ENCODE measurements at places on chromosomes 6 and 20.
A peak's percentile ranks its signal among the peaks of the same experiment; 100 is the strongest.

- no peak for DNase-seq
These were observed 48.6 kb upstream of the COL9A1 start for GRCh38 chr6:70351461-70351860.

GRCh38 chr6:25013246-25013645, 77.5 kb upstream of the RIPOR2 start:
- peak; percentile 38 for DNase-seq

DNA sequence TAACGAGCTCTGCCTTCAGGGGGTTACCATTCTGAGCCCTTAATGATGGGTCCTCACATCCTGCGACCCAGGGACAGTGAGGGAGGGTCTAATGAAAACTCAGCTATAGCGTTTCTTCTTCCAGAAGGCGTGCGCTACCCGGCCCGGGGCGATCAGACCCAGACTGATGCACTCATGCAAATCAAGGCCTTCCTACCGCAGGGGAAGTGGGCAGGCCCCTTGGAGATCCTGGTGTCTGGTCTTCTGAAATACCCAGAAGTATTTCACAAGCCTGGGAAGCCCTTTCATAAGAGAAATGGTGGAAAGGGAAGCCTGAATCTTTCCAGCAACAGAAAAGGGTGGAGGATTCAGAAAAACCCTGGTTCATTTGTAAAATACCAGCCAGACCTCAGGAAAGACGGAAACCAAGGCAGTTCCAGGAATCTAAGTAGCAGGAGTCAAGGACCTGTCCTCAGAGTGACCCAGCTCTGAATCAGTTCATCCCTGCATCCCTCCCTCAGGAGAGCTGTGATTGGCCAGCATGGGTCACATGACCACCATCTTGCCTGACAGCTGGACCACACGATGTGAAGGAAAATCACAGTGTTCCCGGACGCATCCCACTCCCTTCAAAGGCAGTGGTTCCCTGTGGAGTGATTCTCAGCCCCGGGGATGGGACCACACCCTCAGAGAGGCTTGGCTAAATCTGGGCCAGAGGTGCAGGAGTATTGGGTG, 12.7 kb downstream of the BFSP1 start:
- DNase-seq, result peak; percentile 68

GRCh38 chr20:37144856-37145404, 34.2 kb upstream of the RPN2 start:
- DNase-seq, result no peak

DNA sequence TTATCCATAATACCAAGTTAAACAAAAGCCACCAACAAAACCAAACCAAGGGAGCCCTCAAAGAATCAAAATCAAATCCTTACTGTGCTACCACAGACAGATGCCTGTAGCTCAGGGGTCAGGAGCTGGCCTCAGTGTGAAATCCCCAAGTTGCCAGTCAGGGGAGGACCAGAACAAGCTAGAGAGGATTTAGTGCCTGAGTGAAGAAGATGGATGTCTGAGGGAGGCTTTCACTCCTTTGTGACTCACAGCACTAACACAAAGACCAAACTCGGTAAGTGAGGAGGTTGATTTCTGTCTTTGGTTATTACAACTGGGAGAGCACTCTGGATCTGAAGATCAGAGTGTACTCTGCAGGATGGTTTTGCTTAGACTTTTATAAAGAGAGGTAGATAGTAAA, 189.9 kb upstream of the ZNF184 start:
- no peak for DNase-seq

DNA sequence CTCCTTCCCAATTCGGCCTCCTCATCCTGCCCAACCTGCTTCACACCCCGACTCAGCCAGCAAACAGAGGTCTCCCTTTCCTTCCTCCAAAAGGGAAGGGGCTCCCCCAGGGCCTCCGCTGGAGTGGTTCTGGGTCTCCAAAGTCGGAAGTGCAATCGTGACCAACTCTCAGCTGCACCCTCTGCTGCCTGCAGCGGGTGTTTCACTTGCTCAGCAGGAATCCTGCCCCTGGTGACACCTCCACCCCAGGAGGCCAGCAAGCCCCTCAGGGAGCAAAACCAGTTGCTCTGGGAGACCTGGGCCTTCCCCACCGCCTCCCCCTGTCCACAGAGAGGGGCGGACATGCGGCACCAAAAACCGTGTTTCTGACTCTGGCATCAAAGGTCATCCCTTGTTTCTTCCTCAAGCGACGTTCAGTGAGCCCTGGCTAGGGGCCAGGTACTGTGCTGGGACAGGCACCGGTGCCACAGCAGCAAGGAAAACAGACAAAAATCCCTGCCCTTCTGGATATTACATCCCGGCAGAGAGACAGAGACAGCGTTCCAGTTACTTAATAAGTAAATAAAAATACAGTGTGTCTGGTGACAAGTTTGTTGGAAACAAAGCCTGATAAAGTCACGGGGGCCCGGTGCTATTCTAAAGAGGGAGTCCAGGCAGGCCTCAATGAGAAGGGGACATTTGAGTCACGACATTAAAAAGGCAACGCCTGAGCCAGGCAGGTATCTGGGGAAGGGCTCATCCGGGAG, 219.0 kb downstream of the BMP7 start:
- DNase-seq, result no peak

GRCh38 chr6:38784506-38785235, 69.6 kb downstream of the DNAH8 start:
- DNase-seq, result no peak

DNA sequence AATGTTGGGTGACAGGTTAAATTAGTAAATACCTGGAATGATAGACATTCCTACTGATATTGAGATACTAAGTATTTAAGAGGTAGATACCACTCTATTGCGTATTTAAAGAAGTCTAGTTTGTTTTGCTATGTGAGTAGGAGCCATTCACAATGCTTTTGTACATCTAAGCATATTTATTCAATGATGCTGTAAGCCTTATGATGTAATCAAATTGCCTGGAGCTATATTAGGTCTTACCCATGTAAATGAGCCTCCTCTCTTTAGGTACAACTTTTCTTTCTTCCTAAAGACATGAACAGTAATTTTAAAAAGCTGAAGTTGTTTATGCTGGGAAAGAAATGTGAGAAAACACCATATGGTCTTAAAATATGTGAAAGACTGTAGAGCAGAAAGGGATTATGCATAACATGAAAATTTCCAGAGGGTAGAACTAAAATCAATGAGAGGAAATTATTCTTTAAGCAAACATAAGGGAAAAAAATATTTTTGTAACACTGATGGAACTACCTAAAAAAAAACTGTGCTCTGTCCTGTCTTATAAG, 526.7 kb downstream of the EPHA7 start:
- no peak for DNase-seq

GRCh38 chr6:37727996-37728395, 30.3 kb upstream of the MDGA1 start:
- no peak for DNase-seq

DNA sequence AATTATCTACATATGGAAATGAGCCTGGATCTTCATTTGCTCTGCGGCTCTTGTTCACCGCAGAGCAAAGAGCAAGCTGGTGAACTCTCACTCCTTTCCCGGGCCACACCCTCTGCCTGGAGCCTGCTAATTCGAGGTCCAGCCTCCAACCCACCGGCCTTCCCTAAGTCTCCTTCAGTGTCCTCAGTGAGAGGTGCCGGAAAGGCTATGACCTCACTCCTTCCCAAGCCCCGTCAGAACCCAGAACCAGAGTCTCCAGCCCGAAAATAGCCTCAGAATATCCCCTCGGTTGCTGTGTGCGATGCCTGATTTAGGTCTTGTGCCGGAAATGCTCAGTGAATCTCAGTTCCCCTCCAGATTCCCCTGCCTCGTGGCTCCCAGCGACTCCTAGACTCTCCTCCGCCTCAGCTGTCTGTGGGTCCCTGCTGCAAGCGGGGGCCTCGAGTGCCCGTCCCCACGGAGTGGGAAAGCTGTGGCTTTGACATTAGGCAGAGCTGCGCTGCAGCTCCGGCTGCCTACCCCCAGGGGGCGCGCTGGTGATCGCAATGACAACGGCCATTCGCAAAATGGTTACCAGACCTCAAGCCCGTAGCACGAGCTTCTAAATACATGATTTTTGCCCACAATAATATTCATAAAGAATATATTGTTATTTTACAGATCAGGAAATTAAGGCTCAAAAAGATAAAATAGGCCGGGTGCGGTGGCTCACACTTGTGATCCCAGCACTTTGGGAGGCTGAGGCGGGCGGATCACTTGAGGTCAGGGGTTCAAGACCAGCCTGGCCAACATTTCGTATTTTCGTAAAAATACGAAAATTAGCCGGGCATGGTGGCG, 4.1 kb upstream of the BNIP5 start:
- peak; percentile 86 for DNase-seq

- no peak for DNase-seq
These were observed 5.2 kb upstream of the MANEA start for GRCh38 chr6:95572098-95572497.

- no peak for DNase-seq
These were observed 101.2 kb downstream of the ATP9A start for GRCh38 chr20:51667002-51667408.

GRCh38 chr6:150202404-150202803, 59.6 kb downstream of the PPP1R14C start:
- no peak for DNase-seq

DNA sequence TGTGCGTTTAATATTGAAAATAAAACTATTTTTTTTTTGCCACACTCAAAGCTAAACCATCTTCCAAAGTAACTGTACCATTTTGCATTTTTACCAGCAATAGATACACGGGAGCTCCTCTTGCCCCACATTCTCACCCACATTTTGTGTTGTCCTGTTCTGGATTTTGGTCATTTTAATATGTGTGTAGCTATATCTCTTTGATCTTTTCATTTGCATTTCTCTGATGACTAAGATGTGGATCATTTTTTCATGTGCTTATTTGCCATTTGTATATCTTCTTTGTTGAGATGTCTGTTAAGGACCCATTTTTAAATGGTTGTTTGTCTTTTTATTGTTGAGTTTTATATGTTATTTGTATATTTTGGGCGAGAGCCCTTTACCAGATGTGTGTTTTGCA, 1543.5 kb downstream of the GRIK2 start:
- no peak for DNase-seq

GRCh38 chr6:125924169-125924568, 32.4 kb upstream of the HINT3 start:
- DNase-seq, result no peak

- peak; percentile 26 for DNase-seq
These were observed 21.9 kb downstream of the SGK1 start for GRCh38 chr6:134295953-134296553.

Data from iPS-NIHi11 (cell line).